IPS DF 6.9 (cell line): ENCODE measurements at places on chromosomes 6 and 20.

DNA sequence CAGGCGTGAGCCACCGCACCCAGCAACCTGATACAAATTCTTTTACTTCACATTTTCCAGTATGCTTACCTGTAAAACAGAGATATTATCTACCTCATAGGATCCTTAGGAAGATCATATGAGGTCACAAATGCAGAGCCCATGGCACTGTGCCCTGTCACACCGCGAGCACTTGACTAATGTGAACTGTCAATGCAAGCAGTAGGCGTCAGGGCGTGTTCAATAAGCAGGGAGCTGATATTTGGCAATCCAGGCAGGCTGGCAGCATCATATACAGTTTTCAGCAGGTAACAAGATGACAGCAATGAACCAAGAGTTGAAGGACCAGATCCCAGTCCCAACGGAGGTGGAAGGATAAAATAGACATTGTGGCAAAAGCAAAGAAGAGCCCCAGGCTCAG, 14.6 kb upstream of the ARID1B start:
- no peak for DNase-seq

GRCh38 chr20:24144371-24144770, 155.8 kb upstream of the GGTLC1 start:
- no peak for DNase-seq

GRCh38 chr6:37668251-37668650, 29.4 kb downstream of the MDGA1 start:
- DNase-seq = no peak

- DNase-seq = no peak
Observed at GRCh38 chr20:53319716-53320115, 273.9 kb downstream of the ZNF217 start.

DNA sequence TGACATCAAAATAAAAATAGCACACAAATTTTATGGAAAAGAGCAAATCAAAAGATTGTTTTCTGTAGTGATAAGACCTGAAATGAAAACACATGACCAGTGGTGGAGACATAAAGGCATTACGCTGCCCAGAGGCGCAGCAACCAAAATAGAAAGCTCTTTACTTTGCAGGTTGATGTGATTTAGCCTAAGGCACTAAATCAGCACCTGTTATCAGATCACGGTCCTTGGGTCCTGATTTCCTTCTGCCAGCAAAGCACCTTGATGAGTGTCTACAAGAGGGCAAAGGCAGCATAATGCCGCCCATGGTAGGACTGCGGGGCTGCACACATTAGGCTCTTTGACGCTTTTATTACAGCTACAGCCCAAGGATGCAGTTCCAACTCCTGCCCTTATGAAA, 19.3 kb upstream of the RAMACL start:
- no peak for DNase-seq

DNA sequence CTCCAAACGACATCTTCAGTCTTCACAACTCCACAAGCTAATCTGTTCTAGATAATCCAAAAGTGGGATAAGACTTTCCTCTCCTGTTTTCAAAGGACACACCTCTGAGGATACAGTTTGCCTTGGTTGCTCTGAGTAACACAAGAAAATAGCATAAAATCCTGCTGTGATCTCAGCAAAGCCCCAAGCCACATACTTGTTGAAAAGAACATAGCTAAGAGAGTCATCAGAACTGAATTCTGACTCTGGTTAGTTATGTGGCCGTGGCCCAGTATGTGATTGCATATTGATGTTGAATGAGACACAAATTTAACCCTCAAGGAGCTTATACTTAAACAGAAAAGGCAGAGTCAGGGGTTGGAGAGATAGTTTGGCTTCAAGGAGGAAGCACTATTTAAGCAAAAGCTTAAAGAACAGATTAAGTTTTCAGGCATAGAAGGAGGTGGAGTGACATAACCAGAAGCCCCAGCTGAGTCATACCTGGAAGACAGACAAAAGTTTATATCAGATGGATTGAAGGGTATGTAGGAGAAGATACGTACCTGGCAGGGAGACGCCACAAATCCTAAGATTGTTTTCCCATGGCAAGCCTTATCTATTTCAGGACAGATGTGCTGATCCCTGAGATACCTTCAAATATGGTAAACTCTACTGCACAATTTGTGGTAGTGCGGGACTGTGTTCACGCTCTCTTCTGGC, 41.2 kb downstream of the OPN5 start:
- DNase-seq = no peak
